ENCODE measurements at places on chromosomes 1 and 21.

DNA sequence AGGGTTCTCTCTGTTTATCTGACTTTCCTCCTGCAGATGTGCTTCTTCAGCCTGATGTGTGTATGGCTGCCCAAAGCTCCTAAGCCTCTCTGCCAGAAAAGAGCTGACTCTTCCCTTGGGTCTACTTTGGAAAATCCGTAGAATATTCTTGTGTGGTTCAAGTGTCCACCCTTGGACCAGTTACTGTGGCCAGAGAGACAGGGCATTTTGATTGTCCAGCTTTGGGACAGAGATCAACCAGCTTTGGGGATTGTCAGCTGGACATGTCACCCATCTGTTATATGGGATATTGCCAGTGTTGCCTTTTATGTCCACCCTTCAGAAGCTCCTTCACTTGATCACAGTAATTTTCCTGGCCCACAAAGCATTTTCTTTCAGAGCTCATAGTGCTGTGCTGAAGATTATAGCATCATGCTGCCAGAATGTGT is 126.2 kb upstream of the L1TD1 start:
- no peak for DNase-seq

DNA sequence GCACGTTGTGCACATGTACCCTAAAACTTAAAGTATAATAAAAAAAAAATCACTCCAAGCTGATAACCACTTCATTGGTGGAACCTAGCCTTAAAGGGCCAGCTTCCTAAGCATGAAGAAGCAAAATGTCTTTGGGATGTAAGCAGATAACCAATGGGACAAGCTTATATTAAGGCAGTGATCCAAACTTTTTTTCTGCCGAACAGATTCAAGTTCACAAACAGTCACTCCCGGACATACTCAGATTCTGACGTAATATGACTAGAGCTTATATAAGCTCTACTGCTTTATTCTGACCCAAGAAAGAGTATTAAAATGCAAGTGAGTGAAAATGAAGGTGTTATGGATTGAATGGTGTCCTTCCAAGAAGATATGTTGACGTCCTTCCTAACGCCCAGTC is 44.9 kb upstream of the HIVEP3 start:
- no peak for DNase-seq

DNA sequence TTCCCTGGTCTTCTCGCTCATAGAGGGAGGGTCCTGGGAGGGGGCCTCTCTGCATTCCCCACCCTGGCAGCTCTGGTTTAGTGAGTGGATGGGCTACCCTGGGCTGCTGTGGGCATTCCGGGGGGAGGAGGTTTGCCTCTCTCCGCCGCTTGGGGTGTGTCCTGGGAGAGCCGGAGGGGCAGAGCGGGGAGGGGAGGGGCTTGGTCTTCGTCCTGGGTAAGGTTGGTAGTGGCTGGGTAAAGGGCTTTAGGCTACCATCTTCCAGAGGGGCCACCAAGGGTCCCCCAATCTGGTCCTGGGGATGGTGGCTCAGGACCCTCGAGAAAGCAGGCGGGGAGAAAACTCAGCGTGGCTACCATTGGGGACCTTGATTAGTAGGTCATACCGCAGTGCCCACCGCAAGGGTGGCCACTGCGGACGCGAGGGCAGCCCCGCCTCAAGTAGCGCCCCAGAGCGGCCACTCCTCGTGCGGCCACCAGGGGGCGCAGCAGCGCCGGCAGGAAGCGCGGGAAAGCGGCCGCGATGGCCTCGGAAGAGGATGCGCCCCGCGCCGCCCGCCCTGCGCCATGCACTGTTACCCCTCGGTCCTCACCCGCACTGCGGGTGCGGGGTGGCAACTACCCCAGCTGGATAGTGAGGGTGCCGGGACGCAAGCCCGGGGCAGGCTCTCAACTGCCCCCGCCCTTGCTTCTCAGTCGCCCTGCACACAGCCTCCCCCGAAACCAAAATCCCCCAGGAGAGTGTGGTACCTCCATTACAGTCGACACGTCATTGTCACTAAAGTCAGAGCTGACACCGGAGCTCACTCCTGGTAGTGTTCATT is 44.1 kb upstream of the SLC25A33 start:
- DNase-seq = peak; percentile 10

DNA sequence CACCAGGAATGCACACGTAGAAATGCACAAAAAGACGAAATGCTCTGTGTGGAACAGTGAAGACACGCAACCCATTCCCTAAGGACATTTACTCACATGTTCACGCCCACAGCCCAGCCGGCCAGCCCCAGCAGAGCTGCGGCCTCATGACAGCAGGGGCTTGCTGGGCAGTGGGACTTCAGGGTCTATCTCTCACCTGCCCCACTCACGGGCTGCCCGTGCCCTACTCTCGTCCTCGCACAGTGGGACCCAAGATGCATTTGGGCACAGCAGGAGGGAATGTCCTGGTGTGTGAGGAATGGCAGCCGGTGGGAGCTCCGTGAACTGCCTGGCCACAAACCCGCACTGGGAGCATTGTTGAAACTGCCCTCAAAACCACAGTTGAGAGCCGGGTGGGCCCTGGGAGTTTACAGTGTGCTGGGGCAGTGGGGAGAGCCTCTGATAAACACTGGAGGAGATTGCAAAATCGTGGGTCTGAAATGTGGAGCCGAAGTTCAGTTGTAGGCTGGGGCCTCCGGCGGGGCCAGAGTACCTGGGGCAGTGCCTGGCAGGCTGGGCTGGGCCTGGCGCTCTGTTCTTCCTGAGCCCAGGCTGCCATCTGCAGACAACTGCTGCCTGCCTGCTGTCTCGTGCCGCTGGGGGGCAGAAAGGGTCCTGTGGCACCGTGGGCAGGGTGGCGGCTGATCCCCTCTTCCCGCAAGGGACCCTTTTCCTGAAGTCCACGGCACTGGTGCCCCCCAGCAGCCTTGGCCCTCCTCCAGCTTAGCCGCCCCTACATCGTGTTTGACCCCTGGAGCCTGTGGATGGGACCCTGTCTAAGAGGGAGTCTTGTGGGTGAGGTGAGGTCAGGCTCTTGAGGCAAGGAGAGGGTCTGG is 20.7 kb upstream of the POFUT2 start:
- no peak for DNase-seq

DNA sequence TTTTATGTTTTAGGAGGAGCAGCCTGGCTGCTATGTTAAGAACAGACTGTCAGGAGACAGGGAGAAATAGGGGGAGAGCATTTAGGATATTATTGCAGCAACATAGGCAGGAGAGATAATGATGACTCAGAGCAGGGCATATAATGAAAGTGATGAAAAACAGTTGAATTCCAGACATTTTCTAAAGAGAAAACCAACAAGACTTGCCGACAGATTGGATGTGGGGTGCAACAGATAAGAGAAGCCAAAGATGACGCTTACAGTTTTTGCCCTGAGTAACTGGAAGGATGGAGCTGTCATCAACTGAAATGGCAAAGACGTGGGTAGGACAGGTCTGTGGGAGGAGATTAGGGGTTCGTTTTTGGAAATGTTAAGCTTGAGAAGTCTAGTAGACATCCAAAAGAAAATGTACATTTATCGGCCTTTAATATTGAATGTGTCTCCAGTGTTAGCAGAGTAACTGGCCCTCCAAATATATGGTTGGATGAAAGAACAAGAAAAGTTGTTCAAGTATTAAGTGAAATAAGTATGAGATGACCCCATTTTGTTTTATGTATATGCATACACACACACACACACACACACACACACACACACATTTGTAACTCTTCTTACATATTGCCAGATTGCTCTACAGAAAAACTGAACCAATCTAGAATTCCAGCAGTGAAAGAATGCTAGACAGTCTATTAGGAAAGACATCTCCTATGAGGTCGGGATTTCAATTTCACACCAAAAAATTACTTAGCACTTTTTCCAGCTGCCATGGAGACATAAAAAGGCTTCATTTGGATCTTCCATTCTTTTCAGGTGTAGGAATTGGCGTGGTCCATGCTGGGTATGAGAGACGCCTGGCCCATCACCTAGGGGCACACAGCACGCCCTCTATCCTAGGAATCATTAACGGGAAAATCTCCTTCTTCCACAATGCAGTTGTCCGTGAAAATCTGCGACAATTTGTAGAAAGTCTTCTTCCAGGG is 17.2 kb downstream of the DNAJC16 start:
- no peak for DNase-seq

DNA sequence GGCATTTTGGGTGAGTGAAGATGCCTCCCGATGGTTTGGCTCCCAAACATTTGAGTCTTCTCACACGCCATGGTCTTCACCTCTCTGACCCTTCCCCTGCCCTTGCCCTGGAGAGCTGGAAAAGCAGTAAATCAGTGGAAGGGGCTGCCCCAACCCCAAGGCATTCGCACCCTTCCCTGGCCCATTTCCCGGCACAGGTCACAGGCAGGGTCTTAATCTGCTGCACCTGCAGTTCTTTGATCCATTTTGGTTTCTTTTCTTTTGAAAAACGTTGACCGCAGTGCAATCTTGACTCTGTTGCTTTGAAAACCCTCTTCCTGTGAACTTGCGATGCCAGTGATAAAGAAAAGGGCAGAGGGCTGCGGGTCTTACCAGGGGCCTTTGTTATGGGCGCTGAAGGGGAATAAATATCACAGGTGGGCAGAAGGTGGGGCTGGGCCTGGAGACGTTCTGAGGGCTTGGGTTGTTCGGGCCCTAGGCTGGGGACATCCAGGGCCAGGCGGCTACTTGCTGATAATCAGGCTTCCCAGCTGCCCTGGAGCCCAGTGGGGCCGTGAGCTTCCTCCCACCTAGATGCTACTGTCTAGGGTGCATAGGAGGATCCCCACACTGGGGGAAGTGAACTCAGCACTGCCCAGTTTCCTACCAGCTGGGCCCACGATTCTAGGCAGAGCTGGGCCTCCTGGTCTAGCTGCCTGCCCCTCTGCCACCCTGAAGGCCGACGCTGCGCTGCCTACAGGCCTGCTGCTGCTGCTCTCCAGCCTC is 38.6 kb upstream of the EPS8L3 start:
- DNase-seq = no peak

DNA sequence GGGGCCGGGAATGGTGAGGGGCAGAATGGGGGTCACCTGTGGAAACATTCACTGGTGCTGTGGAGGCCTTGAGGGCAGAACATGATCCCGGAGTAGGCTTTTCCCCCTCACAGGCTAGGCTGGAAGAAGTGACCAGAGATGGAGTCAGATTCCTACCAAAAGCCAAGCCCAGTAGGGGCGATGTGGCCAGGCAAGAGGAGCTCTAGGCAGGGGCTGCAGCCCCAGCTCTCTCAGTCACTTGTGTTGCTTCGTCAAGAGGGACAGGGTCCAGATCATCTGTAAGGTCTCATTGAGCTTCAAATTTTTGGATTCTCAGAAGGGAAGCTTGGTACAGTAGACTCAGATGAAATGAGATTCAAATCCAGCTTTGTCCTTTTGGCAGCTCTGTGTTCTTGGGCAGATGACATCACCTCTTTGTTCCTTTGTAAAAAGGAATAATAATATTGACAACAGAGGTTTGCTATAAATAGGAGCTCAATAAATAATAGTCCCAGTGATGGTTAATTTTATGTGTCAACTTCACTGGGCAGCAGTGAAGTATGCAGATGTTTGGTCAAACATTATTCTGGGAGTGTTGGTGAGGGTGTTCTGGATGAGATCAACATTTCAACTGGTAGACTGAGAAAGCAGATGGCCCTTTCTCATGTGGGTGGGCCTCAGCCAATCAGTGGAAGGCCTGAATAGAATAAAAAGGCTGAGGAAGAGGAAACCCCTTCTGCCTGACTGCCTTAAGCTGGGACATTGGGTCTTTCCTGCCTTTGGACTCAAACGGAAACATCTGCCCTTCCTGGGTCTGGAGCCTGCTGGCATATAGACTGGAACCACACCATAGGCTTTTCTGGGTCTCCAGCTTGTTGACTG is 324.7 kb upstream of the USP24 start:
- DNase-seq = no peak

GRCh38 chr1:204961765-204962419 is 81.1 kb upstream of the CNTN2 start:
- DNase-seq = no peak

- no peak for DNase-seq
These were observed 203.2 kb downstream of the APP start for GRCh38 chr21:25967181-25967900.

GRCh38 chr1:34685225-34685624 is 69.6 kb upstream of the GJB5 start:
- DNase-seq = no peak

- DNase-seq = peak; percentile 80
These were observed 47.9 kb upstream of the EDEM3 start for GRCh38 chr1:184802354-184803179.

DNA sequence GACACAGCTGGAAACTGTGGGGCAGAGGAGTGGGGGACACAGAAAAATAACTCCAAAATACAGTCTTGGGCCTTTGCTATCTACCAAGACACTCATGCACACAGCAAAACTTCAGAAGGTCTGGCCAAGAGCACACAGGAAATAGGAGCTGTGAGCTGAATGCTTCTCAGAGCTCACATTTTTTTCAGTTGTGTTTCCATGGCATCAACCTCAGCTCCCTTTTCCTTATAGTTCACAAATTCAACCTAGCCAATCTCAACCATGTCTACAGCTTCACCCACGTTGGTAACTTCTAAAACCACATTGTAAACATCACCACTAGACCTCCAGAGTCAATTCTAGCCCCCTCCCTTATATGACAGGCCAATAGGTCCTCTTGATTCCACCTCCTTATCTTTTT is 19.6 kb upstream of the SYNJ1 start:
- DNase-seq = no peak

DNA sequence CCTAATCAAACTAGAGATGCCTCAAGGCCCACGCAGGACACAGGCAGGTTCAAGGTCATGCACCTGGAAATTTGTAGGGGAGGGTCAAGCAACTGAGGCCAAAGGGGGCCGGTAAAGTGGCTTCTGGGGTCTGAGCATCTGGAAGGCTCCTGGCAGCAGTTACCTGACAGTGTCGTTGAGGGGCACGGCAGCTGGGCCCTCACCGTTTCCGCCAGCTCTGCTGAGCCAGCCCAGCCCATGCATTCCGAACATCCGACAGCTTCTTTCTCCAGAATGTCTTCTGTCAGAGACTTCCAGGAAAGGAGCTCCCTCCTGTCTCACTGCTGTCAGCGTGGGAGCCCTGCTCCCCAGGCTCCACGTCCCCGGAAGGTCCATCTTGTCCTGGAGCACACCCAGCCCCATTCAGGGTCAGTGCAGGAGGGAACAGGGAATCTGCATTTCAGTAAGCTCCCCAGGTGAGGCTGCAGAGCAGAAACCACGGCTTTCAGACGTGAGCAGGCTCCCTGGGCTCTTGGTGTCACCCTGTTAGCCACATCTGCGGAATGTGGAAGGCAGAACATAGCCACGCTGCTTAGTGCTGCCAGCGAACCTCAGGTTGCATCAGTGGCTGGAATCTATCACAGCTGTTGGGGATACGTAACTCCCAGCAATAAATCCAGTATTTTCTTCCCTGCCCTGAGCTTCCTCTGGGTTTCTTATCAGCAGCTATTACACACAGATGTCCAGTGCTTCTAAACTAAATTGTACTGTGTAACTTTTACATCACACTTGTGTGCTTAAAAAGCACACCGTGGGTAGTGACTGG is 36.3 kb upstream of the FAM3B start:
- DNase-seq = no peak

GRCh38 chr1:172585861-172586260 is 52.9 kb downstream of the SUCO start:
- no peak for DNase-seq

GRCh38 chr1:99645699-99646531 is at the start of gene PALMD:
Gene PALMD (plus strand): TSS chr1:99646113. CDS start chr1:99646318, 205 bp downstream.
- no peak for DNase-seq
